ENCODE measurements at places on chromosomes 3 and 15.
A peak's percentile ranks its signal among the peaks of the same experiment; 100 is the strongest.

DNA sequence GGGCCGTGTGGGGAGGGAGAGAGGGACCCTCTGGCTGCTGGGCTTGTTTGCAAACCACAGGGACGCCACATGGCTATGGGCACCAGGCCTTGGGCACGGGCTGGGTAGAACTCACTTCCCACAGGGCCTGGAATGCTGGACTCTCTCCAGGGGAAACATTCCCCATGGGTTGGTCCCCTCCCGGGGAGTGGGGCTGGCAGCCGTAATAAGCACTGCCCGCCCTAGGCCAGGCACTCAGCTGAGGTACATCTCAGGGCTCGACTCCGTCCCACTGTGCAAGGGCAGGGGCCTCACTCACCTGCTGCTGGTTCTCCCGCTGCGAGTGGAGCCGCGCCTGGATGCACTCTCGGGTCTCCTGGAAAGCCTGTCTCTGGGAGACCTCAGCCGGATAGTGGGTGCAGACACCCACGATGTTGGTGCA lies 96.7 kb downstream of the ADCY5 start:
- H3K4me1 ChIP-seq = peaks cover 4% of the 10 kb centered on the region
- no peak overlapping the region for H3K27ac ChIP-seq
- DNase-seq = no peak
- H3K4me3 ChIP-seq = no peak overlapping the region
- H3K36me3 ChIP-seq = no peaks in the 10 kb centered on the region
- peaks cover 24% of the 10 kb centered on the region for H3K27me3 ChIP-seq

GRCh38 chr15:60259469-60259868 lies 138.3 kb downstream of the ANXA2 start:
- peaks cover 16% of the 10 kb centered on the region for H3K27me3 ChIP-seq
- no peaks in the 10 kb centered on the region for H3K36me3 ChIP-seq
- no peak overlapping the region for H3K27ac ChIP-seq
- no peak overlapping the region for H3K4me3 ChIP-seq
- no peak for DNase-seq
- peaks cover 9% of the 10 kb centered on the region for H3K4me1 ChIP-seq

DNA sequence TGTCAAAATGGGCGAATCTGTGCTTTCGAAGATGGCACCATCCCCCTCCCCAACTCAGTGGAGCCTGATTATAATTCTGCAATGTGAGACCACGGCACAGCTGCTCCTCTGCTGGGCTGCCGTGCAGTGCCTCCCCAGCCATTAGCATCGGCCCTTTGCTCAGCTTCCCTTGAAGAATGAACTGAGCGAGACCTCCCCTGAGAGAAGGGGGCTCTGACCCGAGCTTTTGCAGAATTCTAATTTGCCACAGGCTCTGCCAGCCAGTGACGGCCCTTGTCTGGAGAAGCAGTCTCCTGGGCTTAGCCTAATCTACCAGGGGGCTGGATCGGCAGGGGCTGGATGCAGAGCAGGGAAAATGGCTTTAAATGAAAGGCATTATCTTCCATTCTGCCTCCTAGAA lies 57.2 kb downstream of the GLDN start:
- H3K36me3 ChIP-seq = no peaks in the 10 kb centered on the region
- no peak overlapping the region for H3K4me3 ChIP-seq
- H3K27ac ChIP-seq = no peak overlapping the region

DNA sequence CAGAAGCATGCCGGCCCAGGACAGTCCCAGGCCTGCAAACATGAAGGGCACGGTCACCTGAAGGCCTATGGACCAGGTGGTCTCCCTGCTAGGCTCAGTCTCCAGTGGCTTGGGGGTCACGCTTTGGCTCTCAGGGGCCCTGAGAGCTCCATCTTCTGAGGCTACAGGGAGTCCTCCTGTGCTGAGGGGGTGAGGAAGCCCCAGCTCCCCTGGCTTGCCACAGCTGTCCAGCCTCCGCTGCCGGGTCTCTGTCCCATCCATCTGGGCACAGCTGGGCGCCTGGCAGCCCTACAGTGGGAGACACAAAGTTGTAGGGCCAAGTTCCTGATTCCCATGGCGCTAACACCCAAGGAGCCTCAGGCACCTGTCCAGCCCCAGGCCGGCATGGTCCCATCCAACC lies 16.0 kb downstream of the SLC41A3 start:
- no peak overlapping the region for H3K4me3 ChIP-seq
- no peak overlapping the region for H3K27ac ChIP-seq
- no peak for DNase-seq
- no peaks in the 10 kb centered on the region for H3K27me3 ChIP-seq
- H3K4me1 ChIP-seq = peaks cover 14% of the 10 kb centered on the region
- peaks cover 13% of the 10 kb centered on the region for H3K36me3 ChIP-seq

DNA sequence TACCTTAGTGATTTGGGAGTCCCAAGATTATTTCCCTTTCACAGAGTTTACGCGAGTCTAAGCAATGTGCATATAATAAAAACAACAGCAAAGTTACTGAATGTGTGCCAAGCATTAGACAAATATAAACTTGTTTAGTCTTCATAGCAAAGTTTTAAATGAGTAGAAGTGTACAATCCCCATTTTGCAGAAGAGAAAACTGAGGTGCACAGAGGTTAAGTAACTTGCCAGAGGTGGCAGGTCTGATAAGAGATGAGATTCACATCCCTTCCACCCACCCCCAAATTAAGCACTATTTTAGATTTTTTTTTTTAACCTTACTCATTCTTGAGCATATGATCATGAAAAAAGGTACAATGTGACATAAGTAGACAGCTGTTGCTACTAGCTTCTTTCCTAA lies 2.2 kb upstream of the SUCLG2 start:
- H3K36me3 ChIP-seq = peaks cover 12% of the 10 kb centered on the region
- H3K4me1 ChIP-seq = peaks cover 40% of the 10 kb centered on the region
- no peak overlapping the region for H3K27ac ChIP-seq
- no peak for DNase-seq
- H3K27me3 ChIP-seq = no peaks in the 10 kb centered on the region

GRCh38 chr3:16402451-16402850 lies 111.0 kb downstream of the RFTN1 start:
- H3K4me3 ChIP-seq = no peak overlapping the region
- peaks cover 48% of the 10 kb centered on the region for H3K36me3 ChIP-seq
- no peak for DNase-seq
- H3K27me3 ChIP-seq = no peaks in the 10 kb centered on the region
- H3K4me1 ChIP-seq = peaks cover 36% of the 10 kb centered on the region

DNA sequence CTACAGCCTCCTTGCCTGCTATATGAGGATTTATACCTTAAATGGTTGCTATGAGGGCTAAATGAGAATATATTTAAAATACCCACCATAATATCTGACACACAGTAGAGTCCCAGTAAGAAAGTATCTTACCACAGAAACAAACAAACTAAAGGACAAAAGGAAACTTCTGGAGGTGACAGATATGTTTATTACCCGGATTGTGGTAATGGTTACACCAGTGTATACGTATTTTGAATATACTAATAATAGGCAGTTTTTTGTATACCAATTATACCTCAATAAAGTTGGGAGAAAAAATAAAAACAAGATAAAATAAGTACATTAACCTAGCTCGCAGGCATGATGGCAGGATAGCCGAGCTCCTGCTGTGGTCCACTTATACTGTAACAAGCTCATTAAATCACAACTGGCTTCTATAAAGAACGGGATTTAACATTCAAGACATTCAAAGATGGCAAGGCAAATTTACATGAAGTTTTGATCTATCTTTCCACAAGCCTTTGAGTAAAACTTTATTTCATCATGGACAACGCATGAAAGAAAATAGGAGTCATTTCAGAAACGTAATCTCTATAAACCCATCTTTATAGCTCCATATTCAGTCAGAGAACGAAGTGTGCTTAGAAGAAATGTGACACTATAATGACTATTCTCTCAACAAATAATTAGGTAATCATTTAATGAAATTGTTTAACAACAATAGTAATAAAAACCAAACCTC lies 1.5 kb downstream of the RPN1 start:
- peak overlapping the region; percentile 81 for H3K4me3 ChIP-seq
- H3K4me1 ChIP-seq = peaks cover 39% of the 10 kb centered on the region
- H3K36me3 ChIP-seq = peaks cover 27% of the 10 kb centered on the region
- no peak for DNase-seq
- H3K27me3 ChIP-seq = no peaks in the 10 kb centered on the region
- peak overlapping the region; percentile 71 for H3K27ac ChIP-seq

GRCh38 chr3:157982359-157982758 lies 123.9 kb downstream of the SHOX2 start:
- no peaks in the 10 kb centered on the region for H3K27me3 ChIP-seq
- DNase-seq = no peak
- no peak overlapping the region for H3K4me3 ChIP-seq
- no peak overlapping the region for H3K27ac ChIP-seq
- H3K4me1 ChIP-seq = no peaks in the 10 kb centered on the region

DNA sequence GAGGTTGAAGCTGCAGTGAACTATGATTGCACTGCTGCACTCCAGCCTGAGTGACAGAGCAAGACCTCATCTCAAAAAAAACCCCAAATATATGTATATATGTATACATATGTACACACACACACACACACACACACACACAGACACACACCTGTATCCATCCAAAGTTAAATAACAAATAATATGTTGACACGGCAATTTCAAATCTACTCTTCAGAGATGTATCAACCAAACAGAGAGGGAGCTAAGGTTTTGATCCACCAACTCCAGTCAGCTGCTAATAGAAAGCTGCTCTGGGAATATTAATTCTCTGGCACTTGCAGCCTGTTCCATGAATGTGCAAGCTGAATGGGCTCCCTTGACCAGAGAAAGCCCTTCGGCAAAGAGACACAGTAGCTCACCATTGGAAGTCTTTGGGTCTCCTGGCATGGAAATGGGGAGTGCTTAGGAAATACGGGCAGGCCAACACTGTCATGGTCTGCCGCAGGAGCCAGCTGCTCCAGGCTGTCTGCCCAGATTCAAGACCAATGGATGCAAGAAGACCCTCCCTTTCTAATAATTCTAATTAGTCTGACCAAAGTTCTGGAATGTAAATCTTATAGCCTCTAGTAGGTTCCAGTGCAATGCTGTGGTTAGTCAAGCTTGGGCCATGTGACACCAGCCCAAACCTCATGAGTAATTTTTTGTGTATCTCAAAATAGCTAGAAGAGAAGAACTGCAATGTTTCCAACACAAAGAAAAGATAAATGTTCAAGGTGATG lies 299.8 kb downstream of the KBTBD8 start:
- no peak overlapping the region for H3K4me3 ChIP-seq
- H3K4me1 ChIP-seq = no peaks in the 10 kb centered on the region
- H3K27me3 ChIP-seq = no peaks in the 10 kb centered on the region
- DNase-seq = no peak
- no peaks in the 10 kb centered on the region for H3K36me3 ChIP-seq
- H3K27ac ChIP-seq = no peak overlapping the region

DNA sequence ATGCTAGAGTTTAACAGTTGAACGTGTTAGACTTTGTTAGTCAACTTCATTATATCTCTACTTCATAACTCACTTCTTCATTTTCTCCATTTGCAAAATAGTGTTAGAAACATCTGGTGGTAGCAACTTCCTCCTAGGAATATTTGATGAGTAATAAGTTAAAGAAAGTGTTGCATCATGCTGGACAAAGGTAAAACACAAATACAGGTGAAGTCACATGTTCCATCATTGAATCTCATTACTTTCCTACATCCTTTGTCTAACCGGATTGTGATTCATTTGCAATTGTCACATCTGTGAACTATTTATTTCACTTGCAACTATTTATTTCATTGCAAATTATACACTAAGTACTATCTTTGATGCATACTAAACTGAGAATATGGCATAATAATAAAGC lies 186.5 kb downstream of the TUSC7 start:
- no peak overlapping the region for H3K27ac ChIP-seq
- no peaks in the 10 kb centered on the region for H3K27me3 ChIP-seq
- no peak overlapping the region for H3K4me3 ChIP-seq
- H3K36me3 ChIP-seq = no peaks in the 10 kb centered on the region

DNA sequence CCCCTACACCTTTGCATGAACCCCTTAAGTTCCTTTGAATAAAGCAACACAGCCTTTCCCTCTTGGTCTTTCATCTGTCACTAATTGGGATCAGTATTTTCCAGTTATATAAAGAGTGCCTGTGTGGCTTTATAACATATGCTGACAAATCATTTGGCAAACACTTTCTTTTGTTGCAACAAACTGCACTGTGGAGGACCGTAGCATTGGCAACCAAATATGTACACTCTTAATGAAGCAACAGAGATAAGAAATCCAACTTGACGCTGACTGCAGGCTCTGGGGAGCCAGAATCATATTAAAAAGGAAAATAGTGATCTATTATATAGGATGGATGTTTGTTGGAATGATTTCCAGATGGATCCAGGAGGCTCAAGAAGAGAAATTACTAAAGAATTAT lies 120.1 kb upstream of the PRICKLE2 start:
- no peak overlapping the region for H3K27ac ChIP-seq
- H3K36me3 ChIP-seq = no peaks in the 10 kb centered on the region
- H3K4me3 ChIP-seq = no peak overlapping the region
- H3K4me1 ChIP-seq = no peaks in the 10 kb centered on the region

DNA sequence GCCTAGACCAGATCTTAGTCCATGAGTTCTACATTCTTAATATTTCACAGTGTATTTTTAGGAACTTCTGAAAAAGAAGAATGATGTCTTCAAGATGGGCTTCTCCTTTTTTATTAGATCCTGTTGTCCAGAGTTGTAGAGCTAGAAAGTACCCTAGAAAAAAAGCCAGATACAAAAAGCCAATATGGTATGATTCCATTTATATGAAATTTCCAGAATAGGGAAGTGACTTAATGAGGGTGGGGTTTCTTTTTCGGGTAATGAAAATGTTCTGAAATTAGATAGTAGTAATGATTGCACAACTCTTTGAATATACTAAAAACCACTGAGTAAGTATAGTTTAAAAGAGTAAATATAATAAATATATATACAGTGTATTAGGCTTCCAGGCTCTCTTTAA lies 116.9 kb downstream of the NFKBIZ start:
- H3K4me3 ChIP-seq = no peak overlapping the region
- no peak for DNase-seq
- no peaks in the 10 kb centered on the region for H3K27me3 ChIP-seq
- no peak overlapping the region for H3K27ac ChIP-seq
- H3K36me3 ChIP-seq = peaks cover 2% of the 10 kb centered on the region

DNA sequence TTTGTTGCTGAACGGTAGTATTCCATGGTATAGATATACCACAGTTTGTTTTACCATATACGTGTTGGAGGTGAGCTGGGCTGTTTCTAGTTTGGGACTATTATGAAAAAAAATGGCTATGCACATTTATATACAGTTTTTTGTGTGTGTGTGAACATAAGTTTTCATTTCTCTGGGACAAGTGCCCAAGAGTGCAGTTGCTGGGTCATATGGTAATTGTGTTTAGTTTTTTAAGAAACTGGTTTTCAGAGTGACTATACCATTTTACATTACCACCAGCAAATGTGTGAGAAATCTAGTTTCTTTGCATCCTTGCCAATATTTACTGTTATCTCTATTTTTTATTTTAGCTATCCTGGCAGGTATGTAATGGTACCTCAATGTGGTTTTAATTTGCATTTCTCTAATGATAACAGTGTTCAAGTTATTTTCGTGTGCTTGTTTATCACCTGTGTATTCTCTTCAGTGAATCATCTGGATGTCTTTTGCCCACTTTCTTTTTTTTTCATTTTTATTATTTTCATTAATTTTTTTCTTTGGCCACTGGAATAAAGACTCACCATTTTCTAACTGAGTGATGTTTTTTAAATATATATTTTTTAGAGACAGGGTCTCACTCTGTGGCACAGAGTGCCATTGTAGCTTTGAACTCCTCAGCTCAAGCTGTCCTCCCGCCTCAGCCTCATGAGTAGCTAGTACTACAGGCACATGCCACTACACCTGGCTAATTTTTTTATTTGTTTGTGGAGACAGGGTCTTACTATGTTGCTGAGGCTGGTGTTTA lies 75.3 kb downstream of the ZNF609 start:
- peaks cover 62% of the 10 kb centered on the region for H3K4me1 ChIP-seq
- no peaks in the 10 kb centered on the region for H3K27me3 ChIP-seq
- DNase-seq = no peak
- peaks cover 12% of the 10 kb centered on the region for H3K36me3 ChIP-seq

- peaks cover 12% of the 10 kb centered on the region for H3K27me3 ChIP-seq
- DNase-seq = no peak
- no peak overlapping the region for H3K27ac ChIP-seq
Observed at GRCh38 chr15:92541291-92542200, 114.0 kb downstream of the FAM174B start.
